ENCODE measurements at places on chromosomes 11 and 22.

DNA sequence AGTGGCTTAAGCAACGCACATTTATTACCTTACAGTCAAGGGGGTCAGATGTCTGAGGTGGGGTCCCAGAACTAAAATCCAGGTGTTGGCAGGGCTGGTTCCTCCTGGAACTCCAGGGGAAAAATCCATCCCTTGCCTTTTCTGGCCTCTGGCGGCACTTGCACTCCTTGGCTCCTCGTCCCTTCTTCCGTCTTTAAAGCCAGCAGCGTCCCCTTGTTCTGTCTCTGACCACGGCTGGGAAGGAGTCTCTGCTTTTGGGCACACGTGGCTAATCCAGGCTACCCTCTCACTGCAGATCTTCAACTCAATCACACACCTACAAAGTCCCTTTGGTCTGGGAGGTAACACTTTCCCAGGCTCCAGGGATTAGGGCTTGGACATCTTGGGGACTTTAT, 73.5 kb upstream of the WNT7B start:
- DNase-seq = no peak

GRCh38 chr11:124793466-124794278, 6.5 kb downstream of the MSANTD2 start:
- DNase-seq = no peak

DNA sequence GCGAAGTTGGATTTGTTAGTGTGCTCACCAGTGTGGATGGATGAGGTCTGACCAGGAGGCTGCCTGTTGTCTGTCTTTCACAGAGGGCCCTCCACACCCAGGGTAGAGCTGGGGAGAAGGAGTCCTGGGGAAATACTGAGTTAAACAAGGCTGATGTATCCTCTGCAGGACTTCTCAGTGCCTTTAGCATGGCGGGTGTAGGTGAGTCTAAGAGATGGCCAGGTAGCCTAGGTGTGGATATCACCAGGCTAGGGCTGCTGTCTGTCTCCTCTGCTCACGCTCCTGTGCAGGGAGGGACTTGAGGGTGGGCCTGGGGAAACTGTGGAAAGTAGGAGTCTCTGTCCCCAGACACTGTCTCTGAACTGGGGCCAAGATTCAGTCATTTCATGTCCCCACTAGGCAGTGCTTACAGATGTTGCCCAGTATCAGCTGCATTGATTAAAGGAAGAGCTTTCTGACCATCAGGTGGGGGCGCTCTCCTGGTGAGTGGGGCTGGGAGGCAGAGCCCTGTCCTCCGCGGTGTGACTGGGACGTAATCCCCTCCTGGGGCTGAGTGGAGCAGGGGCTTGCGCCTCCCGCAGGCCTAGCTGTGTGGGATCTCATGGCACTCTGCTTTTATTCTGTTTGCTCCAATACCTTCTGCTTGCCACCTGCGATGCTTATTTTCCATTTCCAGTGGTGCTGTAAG, 35.5 kb upstream of the CCDC188 start:
- no peak for DNase-seq

DNA sequence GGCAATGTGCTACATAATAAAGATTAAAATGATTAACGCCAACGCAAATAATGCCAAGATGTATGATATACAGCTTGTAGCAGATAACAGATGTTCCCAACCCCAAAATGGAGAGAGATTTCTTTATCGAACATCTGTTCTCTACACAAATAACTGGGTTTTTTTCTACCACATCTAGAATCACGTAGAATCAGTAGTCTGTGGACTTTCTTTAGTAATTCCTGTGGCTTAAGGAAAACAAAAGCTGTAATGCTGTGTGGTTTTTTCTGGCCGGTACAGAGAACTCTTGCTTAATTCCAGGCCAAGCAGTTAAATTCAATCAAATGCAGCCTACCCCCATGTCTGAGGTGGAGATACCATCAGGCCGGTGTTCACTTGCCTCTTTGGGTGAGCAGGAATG, 303.4 kb downstream of the FAT3 start:
- DNase-seq = no peak

- DNase-seq = no peak
Measured at GRCh38 chr11:90426442-90426841, 203.6 kb upstream of the CHORDC1 start.

- DNase-seq = no peak
Measured at GRCh38 chr11:106031202-106031810, 9.3 kb upstream of the MSANTD4 start.

- DNase-seq = peak; percentile 90
Measured at GRCh38 chr11:73661035-73661628, 14.8 kb downstream of the PLEKHB1 start.

DNA sequence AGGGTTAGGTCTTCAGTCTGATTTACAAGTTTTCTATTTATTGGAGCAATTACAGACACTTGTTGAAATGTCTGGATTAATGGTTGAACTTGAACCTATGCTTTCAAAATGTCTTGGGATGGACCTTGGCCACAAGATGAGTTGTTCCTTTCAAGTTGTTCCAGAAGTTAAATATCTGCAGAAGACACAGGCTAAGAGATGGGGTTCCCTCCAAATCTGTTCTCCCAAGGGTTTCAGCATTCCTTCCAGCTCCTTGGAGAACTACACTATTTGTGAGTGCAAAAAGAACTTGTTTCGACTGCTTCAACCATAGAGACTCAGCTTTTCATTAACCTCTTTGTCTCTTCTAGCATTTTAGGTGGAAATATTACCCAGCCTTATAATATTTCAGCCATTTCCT, 189.0 kb upstream of the BLID start:
- DNase-seq = no peak

DNA sequence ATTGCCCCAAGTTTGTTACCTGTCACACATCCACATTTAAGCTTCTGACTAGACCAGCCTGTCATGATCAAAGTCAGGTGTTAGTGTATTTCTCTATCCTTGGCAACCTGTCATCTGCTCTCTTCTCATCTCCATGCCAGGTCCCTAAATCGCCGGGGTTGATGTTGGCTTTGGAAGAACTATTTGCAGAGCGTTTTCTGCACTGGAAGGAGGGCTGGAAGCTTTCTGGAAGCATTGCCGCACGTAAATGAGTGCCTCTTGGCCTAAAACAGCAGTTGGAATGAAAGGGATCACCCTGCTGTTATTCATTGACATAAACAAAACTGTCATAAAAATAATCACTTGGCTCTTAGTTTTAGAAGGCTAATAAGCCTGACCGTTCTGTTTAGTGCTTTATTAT, 1.4 kb downstream of the TTC12 start:
- no peak for DNase-seq

DNA sequence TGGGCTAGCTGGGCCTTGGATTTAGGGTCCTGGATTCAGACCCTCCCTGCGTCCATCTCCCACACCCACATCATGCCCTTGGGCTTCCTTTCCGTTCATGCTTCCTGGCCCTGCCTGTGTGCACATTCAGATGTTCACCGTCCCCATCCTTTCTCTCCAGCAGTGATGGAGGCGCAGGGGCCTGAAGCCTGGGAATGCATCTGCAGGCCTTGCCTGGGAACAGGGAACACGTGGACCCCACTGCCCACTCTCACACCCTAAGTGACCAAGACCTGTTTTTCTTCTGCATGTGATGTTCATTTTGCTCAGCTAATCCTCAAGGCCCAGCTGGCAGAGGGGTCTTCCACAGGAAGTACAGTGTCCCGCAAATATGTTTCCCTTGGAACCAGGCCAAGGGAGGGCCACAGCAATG, 91.6 kb upstream of the PARVA start:
- DNase-seq = no peak

GRCh38 chr11:11622772-11623171, 967 bp upstream of the GALNT18 start:
- no peak for DNase-seq

DNA sequence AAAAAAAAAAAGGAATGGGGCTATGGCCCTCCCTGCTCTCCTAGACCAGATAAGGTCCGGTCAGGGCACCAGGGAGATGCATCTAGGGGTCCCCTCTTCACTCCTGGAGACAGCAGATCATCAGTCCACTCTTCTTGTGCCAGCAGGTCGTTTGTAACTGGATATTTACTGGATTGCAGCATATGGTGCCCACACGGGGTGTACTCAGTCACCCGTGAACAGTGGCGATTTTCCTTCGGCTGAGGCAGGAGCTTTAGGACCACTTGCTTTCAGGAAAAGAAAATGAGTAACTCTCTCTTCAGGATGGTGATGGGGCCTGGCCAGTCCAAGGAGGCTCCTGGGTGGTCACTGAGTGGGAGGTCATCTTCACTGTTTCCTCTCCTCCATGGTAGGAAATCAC, 38.3 kb upstream of the RAB1B start:
- no peak for DNase-seq

DNA sequence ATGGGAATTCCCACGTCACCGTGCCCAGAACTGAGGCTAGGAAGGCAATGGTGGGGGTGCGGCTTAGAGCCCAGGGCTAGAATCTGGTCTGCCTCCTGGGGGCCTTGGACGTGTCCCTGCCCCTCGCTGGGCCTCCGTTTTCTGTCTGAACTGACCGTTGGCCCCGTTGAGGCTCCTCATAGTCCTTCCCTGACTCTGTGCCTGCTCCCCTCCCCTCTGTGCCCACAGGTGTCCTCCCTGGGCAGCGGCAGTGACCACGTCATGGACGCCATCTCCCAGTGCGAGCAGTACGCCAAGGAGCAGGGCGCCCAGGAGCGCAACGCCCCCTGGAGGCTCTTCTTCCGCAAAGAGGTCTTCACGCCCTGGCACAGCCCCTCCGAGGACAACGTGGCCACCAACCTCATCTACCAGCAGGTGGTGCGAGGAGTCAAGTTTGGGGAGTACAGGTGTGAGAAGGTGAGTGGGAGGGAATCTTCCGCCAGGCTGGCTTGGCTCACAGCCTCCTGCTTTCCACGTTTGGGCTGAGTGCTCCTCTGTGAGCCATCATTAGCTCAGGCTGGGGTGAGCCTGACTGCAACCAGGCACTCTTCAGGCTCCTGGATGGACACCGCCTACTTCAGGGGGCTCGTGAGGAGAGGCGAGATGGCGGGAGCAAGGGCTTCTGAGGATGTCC, 63.9 kb downstream of the MYO7A start:
- peak; percentile 58 for DNase-seq

DNA sequence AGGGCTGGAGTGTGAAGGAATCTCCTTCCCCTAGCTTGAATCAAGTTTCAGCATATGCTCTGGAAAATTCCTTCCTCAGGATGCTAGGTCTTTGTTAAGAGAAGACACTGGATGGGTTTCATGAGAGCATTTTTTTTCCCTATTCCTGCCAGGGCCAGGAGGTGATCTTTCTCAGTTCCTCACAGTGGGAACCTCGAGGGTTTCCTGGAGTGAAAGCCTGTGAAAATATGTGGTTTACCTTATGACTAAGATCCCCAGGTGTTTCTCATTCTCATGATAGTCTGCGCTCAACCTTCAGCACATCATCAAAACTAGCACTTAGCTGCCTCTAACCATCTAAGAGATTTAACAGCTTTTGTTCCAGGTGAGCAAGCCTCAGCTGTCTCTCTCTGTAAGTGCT, 985.3 kb upstream of the FAT3 start:
- no peak for DNase-seq

- DNase-seq = no peak
Measured at GRCh38 chr11:105520706-105521345, 89.0 kb upstream of the GRIA4 start.

DNA sequence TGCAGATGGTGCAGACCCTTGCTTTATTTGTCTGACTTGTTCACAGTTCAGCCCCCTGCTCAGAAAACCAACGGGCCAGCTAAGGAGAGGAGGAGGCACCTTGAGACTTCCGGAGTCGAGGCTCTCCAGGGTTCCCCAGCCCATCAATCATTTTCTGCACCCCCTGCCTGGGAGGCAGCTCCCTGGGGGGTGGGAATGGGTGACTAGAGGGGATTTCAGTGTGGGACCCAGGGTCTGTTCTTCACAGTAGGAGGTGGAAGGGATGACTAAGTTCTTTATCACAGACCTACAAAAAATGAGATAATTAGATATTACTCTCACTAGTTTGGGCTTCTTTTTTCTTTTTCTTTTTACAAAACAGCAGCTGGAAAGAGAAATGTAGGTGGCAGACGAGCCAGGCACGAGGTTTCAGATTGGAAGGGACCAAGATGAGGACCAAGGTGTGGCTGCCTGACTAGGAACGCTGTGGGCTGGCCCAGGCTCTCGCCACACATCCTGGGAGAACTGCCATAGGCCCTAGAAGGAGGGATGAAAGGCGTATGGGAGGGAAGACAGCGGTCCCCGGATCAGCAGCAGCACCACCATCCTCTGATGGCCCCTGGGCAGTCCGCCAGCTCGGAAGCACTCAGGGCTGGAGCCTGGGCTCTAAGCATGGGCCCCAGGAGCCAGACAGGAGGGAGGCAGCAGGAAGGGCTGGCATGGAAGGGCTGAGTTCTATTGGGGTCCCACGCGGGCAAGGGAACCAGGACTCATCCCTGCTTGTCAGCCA, 14.2 kb downstream of the TXN2 start:
- no peak for DNase-seq

DNA sequence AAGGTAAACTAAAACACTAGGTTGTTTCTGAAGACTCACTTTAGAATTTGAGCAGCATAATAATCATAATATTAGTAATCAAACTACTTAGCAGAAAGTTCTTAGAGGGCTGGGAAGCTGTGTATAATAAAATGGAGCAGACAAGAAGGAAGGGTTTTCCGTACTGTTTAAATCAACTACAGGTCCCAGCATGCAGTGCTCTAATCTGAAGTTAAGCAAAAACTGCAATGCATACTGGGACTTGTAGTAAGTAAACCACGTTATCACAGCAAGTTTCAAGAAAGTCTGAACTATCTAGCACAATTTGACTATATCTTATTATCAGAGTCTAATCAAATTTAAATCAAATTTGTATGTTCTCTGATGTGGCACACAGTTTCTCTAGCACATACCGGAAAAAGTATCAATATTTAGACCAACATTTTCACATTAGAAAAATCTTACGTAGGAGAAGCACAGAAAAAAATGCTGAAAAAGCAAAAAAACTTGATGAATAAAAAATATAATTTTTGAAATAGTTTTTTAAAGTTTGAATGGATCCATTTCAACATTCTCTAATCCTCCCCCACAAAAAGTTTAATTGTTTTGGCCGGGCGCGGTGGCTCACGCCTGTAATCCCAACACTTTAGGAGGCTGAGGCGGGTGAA, 8.2 kb downstream of the PHF21A start:
- DNase-seq = no peak

- DNase-seq = no peak
Measured at GRCh38 chr11:93572171-93572570, 29.0 kb upstream of the SMCO4 start.
